Kidney epithelial cell (primary cell): ENCODE measurements at places on chromosomes 11 and 22. TPM values are rescaled to one million over a fixed set of nuclear protein-coding genes. Genes with fewer than 3 reads are reported as not detected.

The RASL10A gene
- total RNA-seq, result 0.33 TPM in 1 of 2 replicates, not detected in the other

The DGAT2 gene
- total RNA-seq, result 2.7 and 2.9 TPM in 2 replicates

The PRDM11 gene
- 6.6 and 9.5 TPM in 2 replicates for total RNA-seq

DNA sequence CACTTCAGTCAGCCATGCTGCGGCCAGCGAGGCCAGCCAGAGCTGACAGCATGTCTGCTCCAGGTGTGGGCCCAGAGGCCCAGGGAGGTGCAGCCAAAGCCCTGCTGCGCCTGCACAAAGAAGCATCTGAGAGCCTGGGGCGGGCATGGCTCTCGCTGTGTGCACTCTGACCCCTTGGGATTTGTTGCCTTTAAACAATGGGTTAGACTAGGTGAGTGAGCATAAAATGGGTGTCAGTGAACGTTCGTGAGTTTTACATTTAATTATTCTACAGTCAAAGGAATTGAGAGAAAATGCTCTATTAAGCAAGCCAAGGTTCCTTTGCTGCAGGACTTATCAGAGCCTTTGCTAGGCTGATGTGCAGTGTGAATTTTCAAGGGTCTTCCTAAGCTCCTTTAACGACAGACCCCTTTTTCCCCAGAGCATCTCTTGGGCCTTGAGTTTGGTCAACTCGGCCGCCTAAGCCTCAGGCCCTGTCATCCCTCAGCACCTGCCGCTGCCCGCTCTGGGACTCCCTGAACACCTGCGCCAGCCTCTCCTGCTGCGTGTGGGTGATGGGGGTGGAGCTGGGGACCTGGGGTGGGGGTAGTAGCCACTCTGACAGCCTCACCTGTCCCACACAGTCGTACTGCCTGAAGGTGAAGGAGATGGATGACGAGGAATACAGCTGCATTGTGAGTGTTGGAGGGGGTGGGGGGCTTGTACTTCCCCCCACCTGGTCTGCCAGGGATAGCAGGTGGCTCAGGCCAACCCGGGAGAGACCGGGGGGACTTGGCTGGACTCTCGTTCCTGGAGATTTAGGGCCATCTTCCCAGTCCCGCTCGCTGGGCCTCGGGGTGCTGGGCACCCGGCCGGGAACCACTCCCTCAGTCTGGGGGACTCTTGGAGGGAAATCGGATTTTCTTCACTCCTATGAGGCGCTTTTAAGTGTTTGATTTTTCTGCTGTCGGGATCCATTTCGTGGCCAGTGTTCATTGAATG lies 10.5 kb downstream of the SLC16A8 start:
- DNase-seq, result no peak

DNA sequence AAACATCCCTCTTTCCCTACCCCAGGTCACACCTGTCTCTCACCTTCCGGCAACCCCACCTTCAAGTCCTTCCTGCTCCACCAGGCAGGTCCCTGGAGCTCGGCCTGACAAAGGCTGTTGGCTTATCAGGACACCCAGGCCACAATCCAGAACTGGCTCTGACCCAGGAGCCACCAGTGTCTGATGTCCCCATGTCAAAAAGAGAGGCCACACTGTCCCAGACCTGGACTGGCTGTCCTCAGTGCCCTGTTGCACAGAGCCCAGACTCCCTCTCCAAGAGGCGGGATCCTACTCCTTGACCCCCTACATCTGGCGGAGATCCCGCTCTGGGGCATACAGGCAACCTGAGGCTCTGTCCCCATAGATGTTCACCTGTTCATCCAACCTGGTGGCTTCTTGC lies 116.0 kb downstream of the MN1 start:
- DNase-seq, result no peak

- no peak for DNase-seq
Observed at GRCh38 chr11:46353698-46354097, 6.4 kb downstream of the DGKZ start.

DNA sequence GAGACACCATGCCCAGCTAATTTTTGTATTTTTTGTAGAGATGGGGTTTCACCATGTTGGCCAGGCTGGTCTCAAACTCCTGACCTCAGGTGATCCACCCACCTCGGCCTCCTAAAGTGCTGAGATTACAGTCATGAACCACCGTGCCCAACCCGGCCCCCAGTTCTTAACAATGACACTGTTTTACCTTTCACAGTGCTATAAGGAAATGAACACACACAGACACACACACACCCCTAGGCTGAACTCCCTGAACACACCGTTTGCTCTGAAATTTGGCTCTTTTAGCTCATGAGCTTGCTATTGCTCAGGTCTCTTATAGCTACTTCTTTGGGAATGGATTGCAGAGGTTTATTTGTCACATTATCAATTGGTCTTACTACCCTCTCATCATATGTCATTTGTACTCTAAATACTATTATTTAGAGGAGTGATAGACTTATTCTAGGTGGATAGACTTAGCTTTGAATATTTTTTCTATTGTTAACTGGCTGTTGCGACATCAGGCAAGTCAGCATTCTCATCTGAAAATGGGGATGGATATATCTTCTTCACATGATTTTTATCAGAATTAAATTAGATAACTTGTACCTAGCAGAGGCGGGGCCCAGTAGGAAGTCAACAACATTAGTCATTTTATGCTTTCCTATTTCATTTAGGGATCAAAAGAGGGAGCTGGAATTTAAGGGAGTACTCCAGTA lies 2.1 kb downstream of the LYVE1 start:
- DNase-seq, result no peak

- DNase-seq, result no peak
Observed at GRCh38 chr11:102812188-102812587, 14.2 kb upstream of the MMP1 start.

GRCh38 chr11:121890377-121890776 lies 225.6 kb downstream of the BLID start:
- DNase-seq, result no peak

DNA sequence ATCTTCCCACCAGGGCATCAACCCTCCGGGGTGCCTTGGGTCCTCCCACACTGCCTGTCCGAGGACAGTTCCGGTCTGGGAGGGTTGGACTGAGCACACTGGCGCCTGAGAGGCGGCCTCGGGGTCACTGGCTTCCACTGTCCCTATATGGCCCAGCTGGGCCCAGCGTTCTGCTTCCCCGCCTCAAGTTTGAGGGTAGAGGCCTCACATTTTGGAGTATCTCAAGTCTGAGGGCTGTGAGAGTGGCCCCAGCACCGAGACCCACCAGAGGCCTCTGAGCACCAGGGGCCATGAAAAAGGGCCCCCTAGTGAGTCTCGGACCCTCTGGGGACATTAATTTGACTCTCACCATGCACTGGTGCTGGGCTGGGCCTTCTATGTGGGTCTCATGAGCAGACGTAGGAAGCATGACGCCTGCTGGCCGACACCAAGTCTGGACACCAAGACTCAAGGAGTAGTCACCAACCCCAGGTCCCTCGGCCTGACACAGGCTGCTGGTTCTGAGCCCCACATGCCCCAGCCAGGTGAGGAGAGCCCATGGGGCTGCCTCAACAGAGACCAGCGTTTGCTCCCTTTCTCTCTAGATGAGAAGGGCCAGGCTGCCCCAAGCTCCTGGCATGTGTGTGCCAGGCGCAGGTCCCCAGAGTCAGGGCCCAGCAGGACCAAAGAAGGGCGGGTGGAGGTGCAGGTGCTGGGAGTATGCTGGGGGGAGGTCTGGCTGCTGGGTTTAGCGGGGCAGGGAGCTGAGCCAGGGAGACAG lies 27.5 kb downstream of the ARVCF start:
- no peak for DNase-seq
